T follicular helper cell (primary cell): ENCODE measurements at places on chromosomes 3 and 15.

- DNase-seq, result no peak
Measured at GRCh38 chr3:13277860-13278531, 142.1 kb downstream of the NUP210 start.

- no peak for DNase-seq
Measured at GRCh38 chr15:99495430-99496301, 70.1 kb upstream of the MEF2A start.

GRCh38 chr15:58513726-58514336 is 82.0 kb downstream of the LIPC start:
- DNase-seq, result no peak

DNA sequence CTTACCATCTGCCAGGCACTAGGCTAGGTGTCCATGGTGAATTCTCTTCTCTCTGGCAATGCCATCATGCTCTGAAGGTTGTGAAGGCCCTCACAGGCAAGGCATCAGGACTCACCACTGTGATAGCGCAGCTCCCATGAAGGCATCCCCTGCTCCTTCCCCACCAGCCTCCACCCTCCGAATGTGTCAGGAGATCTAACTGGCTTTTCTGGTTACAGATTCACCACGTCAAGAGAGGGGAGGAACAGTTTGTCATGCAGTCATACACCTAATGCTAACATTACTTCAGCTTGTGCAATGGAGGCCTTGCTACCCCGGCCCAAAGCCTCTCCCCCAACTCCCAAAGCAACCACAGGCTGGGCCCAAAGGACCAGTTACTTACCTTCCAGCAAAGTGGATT is 8.9 kb upstream of the CMTM8 start:
- DNase-seq, result no peak

- DNase-seq, result no peak
Measured at GRCh38 chr3:53230041-53230621, 25.7 kb downstream of the TKT start.
